ENCODE measurements at places on chromosomes 13 and 19.

GRCh38 chr13:93216122-93216521 is 10.5 kb upstream of the GPC6 start:
- DNase-seq: no peak

DNA sequence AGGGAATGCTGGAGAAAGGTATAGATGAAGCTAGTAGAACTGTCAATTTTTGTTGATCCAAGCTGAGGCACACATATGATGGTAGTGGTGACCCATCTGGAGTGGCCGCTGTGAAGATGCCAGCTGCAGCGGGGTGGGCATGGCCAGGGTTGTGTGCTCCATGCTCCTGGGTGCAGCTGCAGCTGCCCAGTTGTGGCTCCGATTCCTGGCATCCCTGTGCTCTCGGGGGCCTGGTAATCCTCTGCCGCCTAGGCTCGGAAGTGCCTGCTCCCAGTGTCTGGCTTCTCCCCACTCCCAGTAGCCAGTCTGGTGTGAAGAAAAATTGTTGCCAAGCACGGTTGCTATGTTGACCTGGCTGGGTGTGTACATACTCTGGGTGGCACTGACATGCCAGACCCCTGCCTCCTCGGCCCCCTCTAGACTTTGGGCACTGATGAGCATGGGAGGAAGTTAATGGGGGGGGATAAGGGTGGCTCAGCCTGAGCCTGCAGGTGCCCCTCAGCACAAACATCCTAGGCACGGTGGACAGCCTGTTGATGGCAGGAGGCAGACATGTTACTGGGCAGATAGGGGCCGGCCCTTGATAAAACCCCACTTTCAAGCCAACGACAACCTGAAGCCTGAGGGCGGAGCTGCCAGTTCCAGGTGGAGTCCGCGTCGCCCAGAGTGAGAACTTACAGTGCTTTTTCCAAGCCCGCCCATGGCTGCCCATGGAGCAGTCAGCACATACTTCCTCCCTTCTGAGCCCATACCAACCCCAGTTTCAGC is 1400.7 kb downstream of the PCDH9 start:
- DNase-seq: no peak

DNA sequence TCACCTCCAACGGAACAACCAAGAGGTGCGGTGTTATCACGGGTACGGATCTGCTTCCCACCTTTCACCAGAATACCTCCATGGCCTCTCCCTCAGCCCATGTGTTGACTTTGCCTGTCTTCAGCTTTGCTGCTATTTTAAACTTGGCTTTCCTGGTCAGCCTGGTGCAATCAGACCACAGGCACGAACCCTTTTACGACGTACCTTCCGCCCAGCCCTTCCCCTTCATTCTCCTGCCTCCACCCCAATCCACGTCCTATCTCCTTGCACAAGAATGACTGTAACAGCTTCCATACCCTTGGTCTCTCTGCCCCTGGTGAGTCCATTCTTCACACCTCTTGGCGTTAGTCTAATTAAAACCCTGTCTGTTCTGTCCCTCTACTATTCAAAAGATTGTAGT is 431.7 kb downstream of the EFNB2 start:
- DNase-seq: no peak

- no peak for DNase-seq
Measured at GRCh38 chr19:2629491-2630351, 72.8 kb downstream of the GNG7 start.

DNA sequence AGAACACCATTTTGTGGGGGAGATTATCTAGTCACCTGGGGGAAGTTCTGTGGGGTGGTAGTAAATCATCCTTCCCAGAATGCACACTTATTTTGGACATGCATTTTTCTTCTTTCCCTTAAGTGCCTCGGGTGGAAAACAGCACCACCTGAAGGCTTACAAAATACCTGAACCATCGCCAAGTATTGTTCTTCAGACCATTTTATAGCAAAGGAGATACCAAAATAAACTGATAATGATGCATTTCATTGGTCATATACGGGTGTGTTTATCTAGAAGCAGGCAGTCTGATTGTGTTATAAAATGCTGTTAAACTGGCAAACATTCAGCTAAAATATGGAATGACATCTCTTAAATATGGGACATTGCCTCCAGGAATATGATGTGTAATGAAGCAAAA is 1034.7 kb downstream of the SLITRK1 start:
- no peak for DNase-seq

GRCh38 chr19:29504454-29504853 is 21.3 kb upstream of the VSTM2B start:
- no peak for DNase-seq

DNA sequence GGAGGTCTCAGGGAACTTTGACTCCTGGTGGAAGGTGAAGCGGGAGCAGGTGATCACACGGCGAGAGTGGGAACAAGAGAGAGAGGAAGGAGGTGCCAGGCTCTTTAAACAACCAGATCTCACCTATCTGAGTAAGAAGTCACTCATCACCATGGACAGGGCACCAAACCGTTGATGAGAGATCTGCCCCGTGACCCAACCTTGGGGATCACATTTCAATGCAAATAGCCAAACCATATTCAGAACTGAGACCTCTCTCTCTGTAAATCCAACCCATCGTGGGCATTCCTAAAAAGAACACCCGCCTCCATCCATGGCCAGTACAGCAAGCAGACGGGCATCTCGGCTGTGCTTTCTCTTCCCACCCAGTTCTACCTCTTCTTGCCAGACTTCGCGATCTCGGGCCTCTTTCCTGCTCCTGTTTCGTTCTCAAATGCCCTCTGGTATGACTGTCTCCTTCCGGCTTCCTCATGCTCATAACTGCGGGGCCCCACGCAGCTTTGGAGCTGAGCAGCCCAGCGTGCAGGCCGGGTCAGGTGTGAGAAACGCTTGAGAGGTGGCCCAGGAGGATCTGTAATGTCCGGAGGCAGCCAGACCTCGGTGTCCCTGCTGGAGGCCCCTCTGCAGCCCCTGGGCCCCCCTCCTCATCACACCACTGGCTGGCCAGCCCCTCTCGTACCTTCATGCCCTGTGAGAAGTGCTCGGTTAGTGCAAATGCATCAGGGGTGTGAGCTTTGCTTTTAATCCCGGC is 97.0 kb upstream of the GPR183 start:
- no peak for DNase-seq
